Epithelial cell of proximal tubule (primary cell): ENCODE measurements at places on chromosomes 4 and X. TPM values are rescaled to one million over a fixed set of nuclear protein-coding genes. Genes with fewer than 3 reads are reported as not detected.

TCEAL2 gene
- total RNA-seq: 0.65 and 3.6 TPM in 2 replicates

DNA sequence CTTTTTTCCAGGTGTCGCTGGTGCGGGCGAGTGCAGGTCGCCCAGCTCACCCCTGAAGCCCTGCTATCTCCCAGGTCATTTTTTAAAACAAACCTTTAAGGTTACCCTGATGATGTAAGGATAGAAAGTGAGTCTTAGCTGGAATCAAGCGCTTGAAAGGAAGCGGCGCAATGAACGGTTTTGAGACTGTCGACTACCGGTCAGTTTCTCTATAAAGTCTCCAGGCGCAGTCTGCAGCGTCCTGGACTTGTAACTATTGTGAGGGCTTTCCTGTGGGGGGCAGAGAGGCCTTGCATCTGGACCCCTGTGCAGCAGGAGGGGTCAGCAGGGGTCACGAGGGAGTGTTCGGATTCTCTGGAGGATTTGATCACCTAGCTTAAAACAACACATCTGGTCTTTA, 1.6 kb downstream of the KIT start:
- no peak for DNase-seq

FMR1NB gene
- total RNA-seq: not detected in 2 replicates

DNA sequence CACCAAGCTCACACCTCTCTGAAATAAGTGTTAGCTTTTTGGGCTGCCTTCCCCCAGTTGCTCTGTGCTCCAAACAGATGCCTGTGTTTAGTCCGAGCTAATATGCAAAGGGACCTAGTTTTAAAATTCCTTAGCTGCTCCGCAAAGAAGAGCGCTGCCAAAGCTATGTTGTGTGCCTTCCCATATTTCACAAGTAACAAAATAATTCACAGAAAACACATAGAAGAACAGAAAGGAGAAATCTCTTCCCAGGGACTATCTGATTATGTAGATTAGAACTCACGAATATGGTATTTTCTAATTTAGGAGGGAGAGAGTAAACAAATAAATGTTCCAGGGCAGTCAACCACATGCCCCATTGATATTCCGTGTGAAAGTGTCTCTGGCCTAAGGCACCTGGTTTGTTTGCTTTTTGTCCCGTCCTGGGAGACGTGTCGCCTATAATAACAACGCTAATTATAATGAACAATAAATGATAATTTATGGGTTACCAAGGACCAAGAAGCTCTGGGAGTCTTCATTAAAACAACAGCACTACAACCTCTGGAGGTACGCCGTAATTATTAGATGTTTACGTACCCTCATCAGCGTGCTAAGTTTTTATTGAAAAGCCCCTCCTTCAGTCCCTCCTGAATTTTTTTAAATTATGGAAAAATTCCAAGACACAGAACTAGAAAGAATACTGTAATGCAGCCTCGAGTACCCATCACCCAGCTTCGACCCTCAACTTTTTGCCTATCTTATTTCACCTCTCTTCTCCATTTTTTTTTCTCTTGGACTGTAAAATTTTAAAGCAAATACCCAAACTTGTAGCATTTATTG, 1.2 kb upstream of the CCNG2 start:
- DNase-seq: no peak

NUP62CL gene
- total RNA-seq: 3.5 and 14.8 TPM in 2 replicates

- no peak for DNase-seq
Observed at GRCh38 chrX:124940531-124940930, 379.1 kb upstream of the TEX13C start.

ARX gene
- total RNA-seq: not detected in 2 replicates

GRCh38 chrX:154018518-154019060, 1.1 kb downstream of the IRAK1 start:
- DNase-seq: no peak

GIMD1 gene
- not detected in 2 replicates for total RNA-seq

GRCh38 chr4:147480891-147481576, at the start of gene EDNRA:
EDNRA (plus strand) TSS chr4:147481097; CDS start chr4:147485682, 4,585 bp downstream.
- no peak for DNase-seq

DNA sequence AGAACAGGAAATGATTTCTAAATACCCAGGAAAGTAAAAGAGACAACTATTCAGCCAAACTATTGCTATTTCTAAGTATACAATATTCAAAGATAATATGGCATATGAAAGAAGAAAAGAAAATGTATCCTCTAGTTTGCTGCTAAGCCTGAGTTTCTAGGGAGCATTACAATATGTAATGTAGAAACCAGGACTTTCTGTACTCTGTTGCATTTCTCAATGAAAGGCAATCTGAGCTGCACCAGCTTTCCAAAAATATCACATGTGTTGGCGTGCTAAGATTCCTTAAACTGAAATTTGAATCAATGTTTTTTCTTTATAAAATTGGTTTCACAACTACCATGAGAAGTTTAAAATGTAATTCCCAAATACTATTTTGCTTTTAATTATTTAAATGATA, 129.6 kb downstream of the ANK2 start:
- DNase-seq: no peak

DNA sequence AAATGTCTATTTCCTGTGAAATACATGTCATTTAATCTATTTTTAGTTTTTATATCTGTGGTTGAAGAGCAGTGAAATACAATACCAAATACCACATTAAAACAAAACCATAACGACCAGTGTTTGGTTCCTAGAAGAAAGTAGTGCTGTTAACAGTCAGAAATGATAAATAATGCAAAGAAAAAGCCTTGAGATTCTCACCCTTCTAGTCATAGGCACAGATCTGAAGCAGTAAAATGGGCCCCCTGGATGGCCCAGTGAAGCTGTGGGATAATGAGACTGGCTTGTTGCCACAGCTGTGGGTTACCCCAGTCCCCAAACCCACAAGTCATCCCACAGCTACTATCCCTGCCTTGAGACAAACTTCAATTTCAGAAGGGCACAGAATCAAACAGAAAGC, 137.3 kb upstream of the RPL34 start:
- DNase-seq: no peak

GRCh38 chr4:152594057-152594456, 58.2 kb upstream of the FBXW7 start:
- no peak for DNase-seq

GRCh38 chr4:83828601-83829000, 292.7 kb downstream of the GPAT3 start:
- DNase-seq: no peak

CFAP47 gene
- 0.51 TPM in 1 of 2 replicates, not detected in the other for total RNA-seq
